Neural crest cell (in vitro differentiated cells): ENCODE measurements at places on chromosomes 7 and 10. TPM values are rescaled to one million over a fixed set of nuclear protein-coding genes. Genes with fewer than 3 reads are reported as not detected.

PAX4 gene
- total RNA-seq, result not detected in 2 replicates

HMX3 gene
- not detected in 2 replicates for total RNA-seq

KLF14 gene
- total RNA-seq, result not detected in 2 replicates

DLX6 gene
- total RNA-seq, result 0.26 and 0.32 TPM in 2 replicates

HOXA1 gene
- total RNA-seq, result 3.5 and 3.6 TPM in 2 replicates
